Right lobe of liver (tissue), 6 donors: ENCODE measurements at places on chromosomes 7 and 10.
A peak's percentile ranks its signal among the peaks of the same experiment; 100 is the strongest.

GRCh38 chr7:44158873-44159631 is 17.9 kb upstream of the MYL7 start:
- DNase-seq: no peak

DNA sequence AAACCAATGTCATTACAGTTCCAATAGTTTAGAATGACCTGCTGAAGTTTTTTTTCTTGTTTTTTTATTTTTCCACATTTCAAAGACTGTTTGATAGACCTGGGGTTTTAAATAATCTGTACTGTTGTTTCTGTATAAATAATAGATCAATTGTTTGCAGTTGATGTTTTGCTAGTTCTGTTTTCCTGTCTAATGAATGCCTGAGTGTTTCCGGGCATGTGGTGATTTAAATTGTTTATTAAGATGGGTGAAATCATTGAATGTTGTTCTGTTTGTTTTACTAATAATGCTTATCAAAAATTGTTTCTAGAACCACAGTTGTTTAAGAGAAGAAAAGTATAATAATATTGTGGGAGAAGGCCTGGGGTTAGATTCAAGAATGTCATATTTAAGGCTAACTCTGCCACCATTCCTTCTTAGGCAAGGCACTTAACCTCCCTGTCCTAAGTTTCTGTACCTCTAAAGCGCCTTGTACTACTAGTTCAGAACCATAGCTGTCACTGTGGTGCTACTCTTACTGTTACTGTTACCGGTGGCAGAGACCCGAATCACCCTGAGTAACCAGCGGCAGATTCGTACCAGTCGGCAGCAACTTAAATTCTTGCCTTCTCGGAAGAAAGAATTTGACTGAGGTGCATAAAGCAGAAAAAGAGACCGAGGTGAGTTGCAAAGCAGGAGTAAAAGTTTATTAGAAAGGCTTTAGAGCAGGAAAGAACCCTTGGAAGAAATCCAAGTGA is 1014.1 kb downstream of the REEP3 start:
- no peak for DNase-seq

- DNase-seq: no peak
Observed at GRCh38 chr7:78499283-78499682, 700.7 kb downstream of the PHTF2 start.

GRCh38 chr7:154564676-154565075 is 438.2 kb downstream of the PAXIP1 start:
- DNase-seq: no peak

- no peak for DNase-seq
Observed at GRCh38 chr7:21330462-21331178, 97.3 kb upstream of the SP4 start.

- DNase-seq: no peak
Observed at GRCh38 chr10:62172465-62172864, 96.2 kb downstream of the RTKN2 start.

DNA sequence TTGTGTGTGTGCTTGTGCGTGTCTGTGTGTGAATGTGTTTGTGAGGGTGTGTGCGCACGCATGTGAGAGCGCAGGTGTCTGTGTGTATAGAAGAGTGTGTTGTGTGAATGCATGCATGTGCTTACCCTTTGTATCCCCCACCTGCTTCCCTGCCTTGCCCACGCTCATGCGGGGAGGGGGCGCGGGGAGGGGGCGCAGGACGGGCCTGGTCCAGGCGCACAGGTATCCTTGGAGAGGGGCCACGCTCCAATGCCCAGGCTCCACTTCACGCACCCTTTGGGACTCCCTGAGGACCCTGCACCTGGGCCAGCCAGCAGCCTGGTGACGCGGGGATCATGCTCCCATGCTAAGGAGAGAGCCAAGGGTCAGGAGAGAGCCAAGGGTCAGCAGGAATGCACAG is 47.9 kb upstream of the EN2 start:
- DNase-seq: no peak

GRCh38 chr7:14332155-14332554 is 342.7 kb upstream of the ETV1 start:
- no peak for DNase-seq

- no peak for DNase-seq
Observed at GRCh38 chr10:70528741-70529362, 50.3 kb downstream of the PALD1 start.

- DNase-seq: no peak
Observed at GRCh38 chr10:124802313-124802675, 675 bp downstream of the ABRAXAS2 start.

DNA sequence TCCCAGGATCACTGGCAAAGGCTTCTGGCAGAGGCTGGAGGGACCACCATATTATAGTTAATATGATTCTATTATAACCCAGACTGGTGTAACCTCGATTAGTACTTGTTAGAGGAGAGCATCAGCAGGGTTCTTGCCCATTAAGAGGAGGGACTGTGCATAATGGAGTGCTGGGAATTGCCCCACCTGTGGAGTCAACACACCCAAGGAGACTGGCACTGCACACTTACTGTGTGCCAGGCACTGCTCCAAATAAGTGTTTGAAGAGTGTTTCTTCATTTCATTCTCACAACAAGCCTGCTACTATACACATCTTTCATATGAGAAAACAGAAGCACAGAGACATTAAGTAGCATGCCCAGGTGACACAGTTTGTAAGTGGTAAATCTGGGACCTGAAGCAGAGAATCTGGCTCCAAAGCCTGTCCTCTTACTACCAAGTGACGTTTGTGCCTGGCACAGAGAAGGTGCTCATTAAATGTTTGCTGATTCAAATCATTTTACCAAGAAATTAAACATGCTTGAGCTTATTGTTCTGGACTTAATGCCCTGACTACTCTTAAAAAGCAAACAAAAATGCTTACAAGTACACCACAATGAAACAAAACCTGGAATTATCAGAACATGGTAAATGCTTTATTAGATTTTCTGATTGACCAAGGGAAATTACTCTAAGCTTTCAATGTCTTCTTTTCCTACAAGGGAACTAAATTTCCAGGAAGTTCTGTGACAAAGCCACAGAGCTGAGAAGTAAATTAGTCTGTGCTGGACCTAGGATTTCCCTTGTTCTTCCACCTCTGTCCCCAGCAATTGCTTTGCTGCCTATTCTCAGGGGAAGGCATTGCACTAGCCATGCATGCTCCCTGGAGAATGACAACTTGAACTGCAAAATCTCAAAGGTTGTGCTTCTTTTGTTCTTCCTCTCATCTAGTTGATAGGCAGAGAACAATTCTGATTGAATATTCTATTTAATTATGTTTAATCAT is 809 bp downstream of the SLC13A1 start:
- no peak for DNase-seq

- DNase-seq: no peak
Observed at GRCh38 chr7:92851732-92852131, 15.4 kb upstream of the CDK6 start.

- DNase-seq: no peak
Observed at GRCh38 chr10:60789340-60789739, 11.1 kb downstream of the CDK1 start.

- DNase-seq: no peak
Observed at GRCh38 chr10:83959328-83959727, 180.0 kb upstream of the GHITM start.

DNA sequence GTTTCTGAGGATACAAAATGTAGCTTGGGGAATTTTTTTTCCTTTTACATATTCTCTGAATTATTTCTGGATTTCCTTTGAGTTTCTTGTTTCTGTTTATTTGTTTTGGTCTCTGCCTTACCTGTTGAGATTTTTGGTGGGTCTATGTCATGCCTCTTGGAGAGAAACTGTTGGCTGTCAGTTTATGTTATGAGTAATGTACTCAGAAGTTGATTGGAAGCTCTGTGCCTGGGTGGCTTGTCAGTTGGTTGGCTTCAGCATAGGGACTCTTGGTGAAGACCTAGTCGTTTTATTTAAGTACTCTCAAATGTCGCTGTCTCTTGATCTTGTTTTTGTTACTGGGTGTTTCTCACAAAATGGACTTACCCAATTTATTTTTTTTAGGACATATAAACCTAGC is 132.4 kb downstream of the CDK14 start:
- DNase-seq: no peak

DNA sequence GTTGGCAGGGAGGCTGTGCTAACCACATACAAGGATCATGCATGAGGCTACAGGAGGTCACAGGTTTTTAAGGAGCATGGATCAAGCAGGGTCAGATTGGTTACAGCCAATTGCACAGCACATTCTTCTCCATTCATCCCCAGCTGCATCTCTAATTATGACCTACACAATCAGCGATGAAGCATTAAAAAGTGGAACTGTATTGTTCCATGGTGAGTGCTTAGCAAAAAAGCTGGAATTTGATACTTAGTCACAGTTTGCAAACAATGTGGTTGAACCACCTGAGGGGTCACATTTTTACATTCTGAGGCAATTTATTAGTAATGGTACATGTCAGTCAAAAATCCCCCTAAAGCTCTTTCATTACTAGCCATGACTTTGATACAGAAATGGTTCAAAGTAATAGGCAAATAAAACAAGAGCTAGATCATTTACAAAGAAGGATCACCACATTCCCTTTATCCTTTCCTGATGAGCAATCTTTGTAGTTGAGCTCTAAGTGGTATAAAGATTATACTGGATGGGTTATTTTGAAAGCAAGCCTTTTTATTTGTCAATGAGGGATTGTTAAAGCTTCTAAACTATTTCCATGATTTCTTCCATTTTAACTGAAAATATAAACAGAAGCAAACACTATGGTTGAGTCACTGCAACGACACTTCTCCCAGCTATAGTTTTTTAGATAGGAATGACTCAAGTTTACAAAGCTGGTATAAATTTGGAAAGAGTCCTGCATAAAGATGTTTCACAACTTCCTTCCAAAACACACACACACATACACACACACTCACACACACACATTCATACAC is 217.8 kb upstream of the SEMA3A start:
- no peak for DNase-seq

DNA sequence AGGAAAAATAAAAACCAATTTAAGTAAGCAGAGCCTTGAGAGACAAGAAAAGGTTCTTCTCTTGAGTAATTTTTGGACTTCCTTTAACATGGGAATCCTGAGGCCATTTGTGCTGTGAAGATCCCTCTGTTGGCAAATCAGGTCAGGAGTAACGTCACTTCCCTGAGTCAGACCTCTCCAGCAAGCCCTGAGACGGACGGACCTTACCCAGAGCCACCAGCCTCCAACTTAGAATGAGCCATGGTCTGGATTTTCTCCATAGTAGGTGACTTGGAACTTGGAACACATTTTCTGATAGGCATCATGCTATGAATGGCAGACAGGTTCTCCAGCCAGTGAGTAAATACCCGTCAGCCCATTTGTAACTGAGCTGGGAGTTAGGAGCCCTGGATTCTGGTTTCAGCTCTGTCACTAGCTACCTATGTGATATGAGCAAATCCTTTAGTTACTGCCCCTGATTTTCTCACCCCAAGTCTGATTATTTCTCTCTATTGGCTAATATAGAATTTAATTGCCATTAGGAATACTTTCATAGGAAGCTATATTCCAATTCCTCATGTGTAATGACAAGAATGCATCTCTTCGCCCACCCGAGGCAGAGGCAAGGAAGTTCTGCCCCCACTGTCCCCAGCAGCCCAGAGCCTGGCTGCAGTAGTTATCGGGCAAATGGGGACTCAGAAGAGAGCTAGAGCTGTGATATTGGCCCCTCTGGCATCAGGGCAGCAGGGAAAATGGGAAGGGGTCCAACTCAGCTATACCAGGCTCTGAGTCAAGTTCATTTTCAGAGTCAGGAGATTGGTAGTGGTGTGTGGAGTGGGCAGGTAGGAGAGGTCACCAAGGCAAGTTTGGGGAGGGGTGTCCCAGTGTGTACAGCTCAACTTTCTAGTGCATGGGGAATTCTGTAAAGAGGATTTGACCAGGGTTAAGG is 153.7 kb upstream of the AGK start:
- DNase-seq: no peak

GRCh38 chr10:46292573-46293023 is 5.8 kb downstream of the ANTXRL start:
- DNase-seq: peak; percentile 47

DNA sequence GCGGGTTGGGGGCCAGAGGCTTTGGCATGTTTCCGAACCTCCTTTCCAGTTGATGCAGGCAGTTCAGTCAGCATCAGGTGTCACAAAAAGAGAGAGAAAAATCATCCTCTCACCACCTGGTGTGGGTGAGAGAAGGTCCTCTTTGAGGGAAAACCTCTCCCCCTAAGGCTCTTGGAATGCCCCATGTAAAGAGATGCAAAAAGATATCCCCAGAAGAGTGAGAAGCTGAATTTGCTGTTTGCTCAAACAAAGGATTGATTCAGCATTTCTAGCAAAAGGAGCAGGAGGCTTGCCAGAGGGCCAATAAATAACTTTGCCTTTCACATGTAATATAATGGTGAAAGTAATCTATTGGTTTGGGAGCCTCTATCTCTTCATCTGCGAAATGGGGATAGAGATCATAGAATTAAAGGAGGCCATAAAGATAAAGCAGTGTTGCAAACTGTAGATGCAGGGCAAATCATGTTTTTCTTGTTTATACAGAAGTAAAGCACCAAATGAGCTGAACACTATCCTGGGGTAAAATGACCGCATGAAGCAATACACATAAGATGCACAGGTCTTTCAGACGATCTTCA is 425.9 kb downstream of the LRMDA start:
- DNase-seq: no peak

DNA sequence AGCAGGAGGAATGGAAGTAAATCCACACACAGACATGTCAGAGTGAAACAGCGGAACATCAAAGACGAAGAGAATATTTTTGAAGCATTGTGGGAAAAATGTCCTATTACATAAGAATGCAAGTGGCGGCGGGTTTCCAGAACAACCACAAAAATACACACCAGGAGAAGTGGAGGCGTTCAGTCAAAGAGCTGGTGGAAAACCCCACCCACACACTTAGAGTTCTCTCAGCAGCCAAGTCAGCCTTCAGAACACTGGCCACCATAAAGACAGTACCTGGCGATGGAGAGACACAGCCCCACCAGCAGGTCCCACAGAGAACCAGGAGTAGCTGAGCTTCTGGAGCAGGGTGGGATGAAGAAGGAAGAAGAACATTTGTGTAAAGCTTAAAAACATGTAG is 23.7 kb downstream of the NKX6-2 start:
- DNase-seq: no peak

- DNase-seq: no peak
Observed at GRCh38 chr10:127142136-127142535, 54.3 kb downstream of the INSYN2A start.

- no peak for DNase-seq
Observed at GRCh38 chr10:60289800-60290199, 99.9 kb downstream of the ANK3 start.

DNA sequence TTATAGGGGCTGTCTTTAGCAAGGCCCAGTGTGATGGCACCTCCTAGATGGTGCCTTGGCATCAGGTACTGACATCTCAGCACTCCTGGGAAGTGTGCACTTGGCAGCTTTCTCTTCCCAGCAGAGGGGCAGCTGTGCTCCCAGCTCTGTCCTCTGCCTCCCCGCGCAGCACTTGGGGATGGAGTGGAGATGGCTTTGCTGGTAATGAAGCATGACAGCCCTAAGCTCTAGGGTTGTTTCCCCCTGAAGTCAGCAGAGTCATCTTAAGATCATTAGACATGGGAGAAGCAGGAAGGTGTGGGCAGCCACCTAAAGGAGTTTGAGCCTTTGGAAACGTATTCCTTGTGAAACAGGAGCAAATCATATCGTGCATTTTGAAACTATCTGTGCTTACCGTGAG is 46.7 kb downstream of the HTRA1 start:
- DNase-seq: no peak

GRCh38 chr10:44030738-44031137 is 354.2 kb downstream of the CXCL12 start:
- no peak for DNase-seq

GRCh38 chr10:27622596-27622995 is 118.5 kb downstream of the RAB18 start:
- no peak for DNase-seq

- DNase-seq: no peak
Observed at GRCh38 chr7:141866974-141867373, 25.7 kb upstream of the PRSS37 start.

GRCh38 chr10:80412486-80412885 is 4.1 kb downstream of the PRXL2A start:
- DNase-seq: no peak
